Left hindlimb (tissue), 1 donor: ENCODE measurements at places on chromosomes 2 and 18.

DNA sequence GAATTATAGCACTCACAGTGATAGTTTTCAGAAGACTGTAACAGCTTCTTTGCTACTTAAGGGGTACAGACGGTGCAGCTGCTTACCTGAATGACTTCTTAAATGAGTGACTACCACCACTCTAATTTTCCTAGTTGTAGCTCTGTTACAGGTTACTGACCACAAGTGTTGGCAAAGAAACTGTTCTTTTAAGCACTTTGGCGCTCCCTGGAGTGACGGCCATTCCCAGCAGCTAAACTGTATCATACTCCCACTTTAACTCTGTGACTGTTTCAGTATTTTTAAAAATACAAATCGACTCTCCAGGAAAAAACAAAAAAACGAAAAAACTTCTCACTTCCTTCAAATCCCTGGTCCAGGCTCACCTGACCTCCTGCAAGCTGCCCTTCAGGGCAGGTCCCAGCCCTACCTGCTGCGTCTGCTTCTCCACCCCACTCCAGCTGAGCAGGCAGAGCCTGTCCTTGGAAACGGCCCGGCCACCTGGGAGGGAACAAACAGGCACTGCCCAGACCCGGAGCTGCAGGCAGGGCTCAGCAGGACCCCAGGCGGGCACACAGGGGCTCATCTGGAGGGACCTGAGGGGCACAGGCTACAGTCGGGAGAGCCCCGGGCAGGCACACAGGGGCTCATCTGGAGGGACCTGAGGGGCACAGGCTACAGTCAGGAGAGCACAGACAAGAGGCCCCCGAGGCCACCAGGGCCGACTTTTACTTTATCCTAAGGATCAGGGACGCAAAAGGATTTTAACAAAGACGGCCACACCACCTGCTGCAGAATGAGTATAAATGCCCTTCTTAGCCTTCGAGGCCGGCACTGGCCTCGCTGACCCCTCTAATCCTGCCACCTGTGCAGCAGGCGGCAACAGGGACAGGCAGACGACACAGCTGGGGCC lies 24.5 kb downstream of the SLC66A2 start:
- no peak for DNase-seq

- peak; percentile 32 for DNase-seq
Observed at GRCh38 chr2:59529726-59530125, 1023.7 kb downstream of the BCL11A start.

- DNase-seq = no peak
Observed at GRCh38 chr2:179250095-179250494, 14.5 kb downstream of the SESTD1 start.

DNA sequence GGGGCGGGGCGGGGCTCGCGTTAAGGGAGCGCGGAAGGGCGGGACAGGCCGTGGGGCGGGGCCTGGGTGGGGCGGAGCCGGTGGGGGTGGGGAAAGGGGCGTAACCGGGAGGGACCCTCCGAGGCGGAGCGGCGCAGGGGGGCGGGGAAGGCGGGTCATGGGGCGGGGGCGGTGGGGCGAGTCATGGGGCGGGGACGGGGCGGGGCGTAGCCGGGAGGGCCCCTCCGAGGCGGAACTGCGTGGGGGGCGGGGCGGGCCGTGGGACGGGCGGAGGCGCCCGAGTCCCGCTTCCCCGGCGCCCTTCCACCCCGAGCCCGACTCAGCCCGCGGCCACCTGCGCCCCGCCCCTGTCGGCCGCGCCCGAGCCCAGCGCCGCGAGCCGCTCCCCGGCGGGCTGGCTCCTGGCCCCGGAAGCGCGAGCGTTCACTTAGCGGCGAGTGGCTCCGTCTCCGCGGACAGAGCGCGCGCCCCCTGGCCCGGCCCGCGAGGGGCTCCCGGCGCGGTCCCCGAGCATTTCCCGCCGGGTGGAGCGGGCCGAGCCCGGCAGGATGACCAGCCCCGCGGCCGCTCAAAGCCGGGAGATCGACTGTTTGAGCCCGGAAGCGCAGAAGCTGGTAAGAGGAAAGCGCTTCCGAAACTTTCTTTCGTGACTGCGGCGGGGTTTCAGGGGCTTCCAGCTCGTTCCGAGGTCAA lies 64.7 kb downstream of the LRRFIP1 start:
- DNase-seq = peak; percentile 95

DNA sequence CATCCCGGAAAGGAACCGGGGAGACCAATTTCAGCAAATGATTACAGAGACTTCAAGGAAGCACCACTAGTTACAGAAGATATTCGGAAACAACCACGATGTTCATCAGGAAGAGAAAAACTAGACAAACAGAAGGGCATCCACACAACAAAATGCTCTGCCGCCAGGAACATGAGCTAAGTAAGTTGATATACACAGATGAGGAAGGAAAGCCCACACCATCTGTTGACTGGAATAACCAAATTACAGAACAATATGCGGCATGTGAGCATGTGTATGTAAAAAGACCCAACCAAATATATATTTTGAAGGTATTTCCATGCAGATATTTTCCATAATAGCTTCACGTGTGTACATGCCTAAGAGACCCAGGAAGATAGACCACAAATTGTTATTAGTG lies 47.0 kb downstream of the ACKR3 start:
- no peak for DNase-seq
